ENCODE measurements at places on chromosomes 4 and X.

- DNase-seq, result no peak
Measured at GRCh38 chr4:6562931-6563901, 11.8 kb upstream of the MAN2B2 start.

DNA sequence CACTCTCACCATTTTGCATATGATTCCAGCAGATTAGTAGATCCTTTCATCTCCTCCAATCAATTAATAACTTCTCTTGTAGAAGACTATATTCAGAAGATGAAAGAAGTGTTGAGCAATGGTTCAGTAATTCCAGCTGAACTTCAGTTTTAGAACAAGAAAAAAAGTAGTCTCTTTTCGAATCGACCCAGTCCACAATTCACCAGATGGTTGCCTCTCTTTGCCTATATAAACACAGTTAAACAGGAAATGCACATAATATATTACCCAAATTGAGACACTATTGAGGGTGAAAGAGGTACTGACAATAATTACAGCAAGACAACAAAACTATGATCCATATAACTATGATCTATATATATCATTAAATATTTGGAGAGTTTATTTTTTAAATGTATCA is 16.8 kb upstream of the FAM241A start:
- no peak for DNase-seq

GRCh38 chrX:110082161-110082560 is 79.2 kb downstream of the TMEM164 start:
- no peak for DNase-seq

DNA sequence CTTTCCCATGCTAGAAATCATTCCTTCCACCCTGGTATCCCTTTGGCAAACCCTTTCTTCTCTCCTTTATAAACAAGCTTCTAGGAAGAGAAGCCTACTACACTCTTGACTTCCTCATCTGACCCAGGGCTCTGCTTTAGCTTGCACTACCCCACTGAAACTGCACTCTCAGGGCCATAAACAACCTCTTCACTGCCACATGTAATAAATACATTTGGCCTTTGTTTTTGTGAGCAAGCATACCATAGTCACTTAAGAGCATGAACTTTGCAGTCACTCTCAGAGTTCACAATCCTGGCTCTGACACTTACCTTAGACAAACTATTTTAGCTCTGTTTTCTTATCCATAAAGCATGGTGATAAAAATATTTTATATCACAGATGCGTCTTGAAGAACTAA is 50.7 kb upstream of the USP38 start:
- DNase-seq, result no peak

- peak; percentile 1 for DNase-seq
Measured at GRCh38 chr4:29131304-29131703, 1588.9 kb upstream of the PCDH7 start.

- DNase-seq, result no peak
Measured at GRCh38 chrX:52923781-52924241, 26.7 kb downstream of the FAM156B start.

DNA sequence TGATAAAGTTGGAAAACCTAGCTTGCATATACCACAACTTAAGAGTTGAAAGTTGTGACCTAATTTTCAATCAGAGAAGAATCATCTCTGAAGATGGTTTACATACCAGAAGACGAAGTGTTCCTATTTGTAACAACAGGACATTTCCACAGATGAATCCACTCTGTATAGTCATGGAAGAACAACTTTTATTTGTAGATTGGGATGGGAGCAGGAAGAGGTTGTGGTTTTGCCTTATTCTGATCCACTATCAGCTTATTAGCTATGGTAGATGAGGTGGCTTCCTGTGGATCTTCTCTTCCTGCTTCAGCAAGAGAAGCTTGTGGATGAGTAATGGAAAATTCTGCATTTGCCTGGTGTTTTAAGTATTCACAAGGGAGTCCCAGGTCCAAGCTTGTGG is 18.6 kb upstream of the SUPT20HL1 start:
- DNase-seq, result no peak

GRCh38 chr4:185909972-185910371 is 98.0 kb upstream of the SORBS2 start:
- no peak for DNase-seq

- DNase-seq, result no peak
Measured at GRCh38 chr4:2482693-2483092, 13.8 kb downstream of the RNF4 start.

DNA sequence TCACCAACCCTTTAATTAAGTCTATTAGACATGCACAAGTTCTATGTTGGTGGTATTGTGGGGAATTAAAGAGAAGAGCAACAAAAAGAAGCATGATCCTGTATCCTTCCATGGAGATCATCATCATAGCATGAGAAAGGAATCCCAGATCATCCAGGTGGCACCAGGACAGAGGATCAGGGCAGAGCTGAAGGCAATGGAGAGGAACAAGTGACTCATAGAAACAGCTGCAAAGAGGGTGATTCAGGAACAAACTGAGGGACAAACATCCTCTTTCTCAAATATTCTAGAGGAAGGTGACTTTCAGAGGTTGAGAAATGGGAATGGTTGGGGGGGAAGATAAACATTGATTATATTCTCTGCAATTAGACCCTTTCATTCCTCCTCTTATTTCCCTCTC is 105.5 kb upstream of the OTUD4 start:
- no peak for DNase-seq

DNA sequence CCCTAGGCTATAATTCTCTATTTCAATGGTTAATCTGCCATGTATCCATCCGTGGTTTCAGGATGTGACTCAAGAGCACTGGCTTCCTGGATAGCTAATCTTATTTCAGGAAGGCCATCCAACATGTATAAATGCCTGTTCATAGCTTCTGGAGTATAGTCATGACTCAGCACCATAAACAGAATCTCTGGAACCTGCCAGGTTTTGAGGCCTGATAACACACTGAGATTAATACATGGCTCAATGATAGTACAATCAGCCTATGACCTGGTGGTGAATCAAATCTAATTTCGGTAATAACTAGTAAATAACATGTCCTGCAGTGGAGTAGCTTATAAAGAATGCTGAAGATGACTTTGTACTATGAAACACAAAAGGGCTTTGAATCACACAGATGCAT is 5.7 kb upstream of the IL13RA2 start:
- DNase-seq, result no peak

GRCh38 chr4:158861766-158862165 is 92.9 kb downstream of the FNIP2 start:
- DNase-seq, result no peak

DNA sequence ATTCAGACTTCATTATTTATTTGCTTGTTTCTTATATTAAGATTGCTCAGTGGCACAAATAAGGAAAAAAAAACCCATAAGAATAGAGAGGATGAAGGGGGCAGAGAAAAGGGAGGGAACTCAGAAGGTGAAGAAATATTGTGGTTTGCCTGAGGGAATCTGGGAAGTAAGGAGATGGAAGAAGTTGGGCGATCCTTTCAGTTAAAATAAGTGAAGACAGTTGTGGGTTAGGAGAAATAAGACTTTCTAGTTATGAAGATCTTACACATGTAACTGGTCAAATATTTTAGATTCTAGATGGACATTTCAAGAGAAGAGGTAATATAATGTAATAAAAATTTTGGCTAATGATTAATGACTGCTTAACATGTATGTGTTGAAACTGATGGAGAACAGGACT is 138.7 kb upstream of the LIMCH1 start:
- DNase-seq, result no peak

GRCh38 chr4:98447648-98448047 is 186.5 kb downstream of the RAP1GDS1 start:
- no peak for DNase-seq

GRCh38 chr4:38673130-38673978 is 9.4 kb downstream of the KLF3 start:
- DNase-seq, result no peak

GRCh38 chrX:349702-350101 is 31.1 kb upstream of the GTPBP6 start:
- no peak for DNase-seq

- DNase-seq, result no peak
Measured at GRCh38 chrX:136639506-136640176, 8.3 kb upstream of the CD40LG start.

- no peak for DNase-seq
Measured at GRCh38 chr4:185730849-185731608, 81.0 kb downstream of the SORBS2 start.

GRCh38 chr4:174089711-174090110 is 193.8 kb downstream of the FBXO8 start:
- DNase-seq, result no peak

- DNase-seq, result no peak
Measured at GRCh38 chrX:48083706-48084105, 12.3 kb upstream of the ZNF630 start.

DNA sequence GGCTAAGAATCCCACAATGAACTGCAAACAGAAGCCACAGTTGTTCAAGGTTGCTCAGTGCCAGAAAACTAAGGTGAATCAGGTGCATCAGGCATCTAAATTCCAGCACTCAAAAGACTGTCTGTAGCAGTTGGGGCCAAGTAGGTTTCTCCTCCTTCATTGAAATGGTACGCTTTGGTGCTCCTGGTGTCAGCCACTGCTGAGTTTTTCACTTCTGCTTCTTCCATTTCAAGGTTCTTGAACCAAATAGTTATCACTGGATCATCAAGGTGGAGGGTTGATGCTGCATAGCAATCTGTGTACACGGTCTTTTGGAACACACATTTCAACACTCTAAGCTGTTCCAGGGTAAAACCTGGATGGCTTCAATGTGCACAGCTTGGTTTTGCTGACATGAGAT is 74.4 kb downstream of the TMA16 start:
- DNase-seq, result no peak

GRCh38 chrX:10990976-10991375 is 120.2 kb upstream of the HCCS start:
- no peak for DNase-seq

- no peak for DNase-seq
Measured at GRCh38 chr4:1026115-1026514, 14.7 kb downstream of the FGFRL1 start.

DNA sequence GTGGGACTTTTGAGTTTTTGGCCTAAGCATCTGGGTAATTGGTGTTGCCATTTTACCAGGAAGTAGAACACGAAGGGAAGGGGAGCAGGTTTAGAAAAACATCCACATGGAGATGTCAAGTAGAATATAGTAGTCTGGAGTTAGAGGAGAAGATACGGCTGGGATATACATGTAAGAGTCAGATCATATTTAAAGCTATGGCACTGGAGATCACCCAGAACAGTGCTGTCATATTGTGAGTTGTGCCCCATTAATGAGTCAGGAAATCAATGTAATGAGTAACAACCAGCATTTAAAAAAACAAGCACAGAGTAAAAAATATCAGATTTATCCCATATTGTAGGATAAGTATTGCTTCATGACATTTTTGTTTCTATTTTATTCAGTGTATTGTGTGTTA is 4.2 kb downstream of the GSTCD start:
- no peak for DNase-seq

DNA sequence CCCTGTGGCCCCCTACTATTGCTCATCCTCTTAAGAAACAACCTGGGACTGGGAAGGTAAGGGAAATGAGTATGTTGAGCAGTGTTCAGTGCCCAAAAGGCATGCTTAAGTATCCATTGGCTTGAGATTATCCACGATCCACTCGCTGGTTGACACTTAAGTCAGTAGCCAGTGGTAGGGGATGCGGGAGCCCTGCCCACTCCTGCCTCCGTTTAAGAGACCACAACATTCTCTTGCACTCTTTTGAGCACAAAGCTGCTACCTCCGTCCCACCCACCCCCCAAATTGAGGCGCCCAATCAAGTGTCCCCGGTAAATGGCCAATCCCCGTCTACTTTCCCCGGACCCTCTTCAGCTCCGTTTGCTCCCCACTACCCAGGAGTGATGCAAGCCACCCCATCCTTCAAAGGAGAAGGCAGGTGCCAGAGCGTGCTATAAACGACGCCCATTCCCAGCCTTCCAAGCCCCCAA is 25.0 kb downstream of the UTP14A start:
- DNase-seq, result no peak

DNA sequence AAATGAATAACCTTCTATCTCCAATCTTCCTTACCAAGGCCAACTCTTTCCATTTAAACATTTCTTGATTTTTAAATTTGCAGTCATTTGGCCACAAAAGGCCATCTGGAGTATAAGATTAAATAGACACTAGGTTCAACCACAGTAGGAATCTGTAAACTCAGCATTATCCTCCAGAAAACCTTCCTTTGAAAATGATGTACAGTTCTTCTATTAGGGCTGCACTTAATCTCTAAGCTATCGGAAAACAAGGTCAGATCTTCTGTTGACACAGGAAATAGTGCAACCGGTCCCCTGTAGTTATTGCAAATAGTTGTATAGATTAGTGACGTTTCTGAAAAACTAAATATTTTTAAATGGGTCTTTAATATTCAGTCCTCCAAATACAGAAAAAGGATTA is 359.0 kb upstream of the ATOH1 start:
- DNase-seq, result no peak

DNA sequence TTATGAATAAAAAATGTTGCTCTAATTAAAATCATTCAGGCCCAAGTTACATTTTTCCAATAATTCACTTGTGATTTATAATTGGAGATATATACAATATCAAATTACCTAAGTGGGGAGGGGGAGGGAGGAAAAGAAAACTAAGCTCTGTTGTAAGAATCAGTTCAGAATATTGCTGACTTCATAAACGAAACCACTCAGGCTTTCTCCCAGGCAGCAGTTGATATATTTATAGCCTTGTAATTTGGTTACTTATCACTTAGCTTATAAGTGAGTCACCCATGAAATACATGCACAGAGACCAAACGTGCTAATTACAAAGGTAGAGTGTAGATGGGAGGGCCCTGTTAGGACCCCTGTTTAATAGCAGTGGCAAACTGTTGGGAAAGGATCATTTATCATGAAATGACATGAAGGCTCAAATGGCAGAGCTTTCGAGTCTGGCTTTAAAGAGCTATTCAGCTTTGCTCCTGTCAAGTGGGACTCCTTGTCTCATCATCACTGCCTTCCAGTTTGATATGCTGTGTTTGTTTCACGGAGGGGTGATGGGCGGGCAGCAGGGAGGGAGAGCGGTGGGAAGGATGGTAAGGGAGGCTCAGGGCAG is 105.6 kb upstream of the PGRMC2 start:
- DNase-seq, result no peak

GRCh38 chr4:102216666-102217065 is 128.6 kb downstream of the SLC39A8 start:
- no peak for DNase-seq

Measured in NT2/D1 (cell line).